NCI-H345 (cell line): ENCODE measurements at places on chromosomes 16 and 17.

- DNase-seq, result peak; percentile 57
These were observed 773 bp upstream of the PPM1D start for GRCh38 chr17:60599220-60599619.

GRCh38 chr16:22763437-22764080 lies 50.4 kb upstream of the HS3ST2 start:
- DNase-seq, result no peak

DNA sequence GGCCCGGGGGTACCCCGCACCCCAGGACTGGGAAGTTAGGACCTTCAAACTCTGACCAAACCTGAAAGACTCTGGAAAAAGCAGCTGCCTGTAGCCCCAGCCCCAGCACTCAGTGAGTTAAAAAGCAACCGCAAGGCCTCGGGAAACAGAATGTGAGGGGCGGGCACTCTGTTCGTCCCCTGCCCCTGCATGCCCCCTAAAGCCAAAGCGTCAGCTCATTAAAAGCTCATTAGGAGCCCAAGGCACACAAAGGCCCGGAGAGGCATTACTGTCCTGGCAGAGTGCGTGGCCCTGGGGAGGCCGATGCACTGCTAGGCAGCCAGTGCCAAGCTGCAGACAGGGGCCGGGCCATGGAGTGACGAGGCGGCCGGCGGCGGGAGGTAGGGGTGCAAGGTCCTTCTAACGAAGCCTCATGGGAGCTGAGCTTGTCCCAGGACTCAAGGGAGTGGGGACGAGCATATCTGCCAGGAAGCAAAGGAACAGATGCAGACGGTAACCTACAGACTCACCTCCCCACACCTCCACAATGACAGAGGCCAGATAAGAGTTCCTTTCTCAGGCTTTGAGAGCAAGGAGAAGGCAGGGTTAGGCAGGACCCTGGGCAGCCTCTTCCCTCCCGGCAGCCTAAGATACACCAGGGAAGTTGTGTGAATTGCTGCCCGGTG lies 116.8 kb downstream of the ENGASE start:
- no peak for DNase-seq

DNA sequence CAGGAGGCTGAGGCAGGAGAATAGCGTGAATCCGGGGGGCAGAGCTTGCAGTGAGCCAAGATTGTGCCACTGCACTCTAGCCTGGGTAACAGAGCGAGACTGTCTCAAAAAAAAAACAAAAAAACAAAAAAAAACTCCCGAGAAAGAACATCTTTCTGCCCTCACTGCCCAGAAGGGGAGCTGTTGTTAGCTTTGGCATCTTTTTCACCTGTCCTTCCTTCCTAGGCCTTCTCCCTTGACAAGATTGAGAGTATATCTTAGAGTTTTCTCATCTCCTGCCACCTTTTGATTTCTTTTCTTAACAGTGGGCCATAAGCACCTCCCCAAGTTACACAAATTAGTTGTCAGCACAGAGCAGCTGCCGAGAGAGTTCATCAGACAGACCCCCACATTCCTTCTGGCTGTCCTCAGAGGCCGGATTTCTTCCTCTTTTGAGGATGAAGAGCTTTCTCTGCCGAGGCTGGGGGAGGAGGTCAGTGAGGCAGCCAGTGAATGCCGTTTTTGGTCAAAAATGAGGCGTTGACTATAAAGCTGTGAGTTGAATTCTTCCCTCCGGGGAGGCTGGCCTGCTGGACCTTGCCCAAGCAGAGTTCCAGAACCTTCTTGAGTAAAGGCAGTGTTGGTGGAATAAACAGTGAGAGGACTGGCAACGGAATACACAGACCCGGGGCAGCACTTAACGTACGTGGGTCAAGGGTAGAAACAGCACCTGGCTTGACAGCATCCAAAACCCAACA lies 127.0 kb downstream of the ABCC6 start:
- no peak for DNase-seq
